Activated CD8-positive, alpha-beta memory T cell treated with anti-CD3 and anti-CD28 coated beads for 1 hour (primary cell): ENCODE measurements at places on chromosomes 5 and 9.

GRCh38 chr5:125398466-125398865 lies 652.0 kb upstream of the ZNF608 start:
- no peak for DNase-seq

- DNase-seq: no peak
Observed at GRCh38 chr9:37293664-37294524, 128.6 kb upstream of the GRHPR start.

DNA sequence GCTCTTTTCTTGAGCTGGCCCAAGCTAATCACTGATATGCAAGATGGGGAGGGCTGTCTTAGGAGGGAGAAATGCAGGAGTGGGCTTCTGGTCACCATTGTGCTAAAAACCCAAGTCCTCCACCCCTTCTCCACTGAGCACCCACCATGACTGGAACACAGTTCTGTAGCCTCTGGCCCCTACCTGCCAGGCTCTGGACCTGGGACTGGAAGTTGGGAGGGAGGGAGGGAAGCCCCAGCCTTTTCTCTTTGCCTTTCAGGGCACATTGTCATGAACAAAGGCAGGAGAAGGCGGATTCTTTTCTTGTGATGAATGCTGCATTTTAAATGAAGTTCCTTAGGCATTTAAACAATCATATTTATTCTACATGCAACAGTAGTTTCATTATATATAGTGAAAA lies 559.1 kb upstream of the TRPC7 start:
- DNase-seq: no peak

- DNase-seq: no peak
Observed at GRCh38 chr9:89597711-89598362, 7.0 kb upstream of the GADD45G start.

GRCh38 chr9:134546246-134546731 lies 95.3 kb upstream of the COL5A1 start:
- DNase-seq: no peak

DNA sequence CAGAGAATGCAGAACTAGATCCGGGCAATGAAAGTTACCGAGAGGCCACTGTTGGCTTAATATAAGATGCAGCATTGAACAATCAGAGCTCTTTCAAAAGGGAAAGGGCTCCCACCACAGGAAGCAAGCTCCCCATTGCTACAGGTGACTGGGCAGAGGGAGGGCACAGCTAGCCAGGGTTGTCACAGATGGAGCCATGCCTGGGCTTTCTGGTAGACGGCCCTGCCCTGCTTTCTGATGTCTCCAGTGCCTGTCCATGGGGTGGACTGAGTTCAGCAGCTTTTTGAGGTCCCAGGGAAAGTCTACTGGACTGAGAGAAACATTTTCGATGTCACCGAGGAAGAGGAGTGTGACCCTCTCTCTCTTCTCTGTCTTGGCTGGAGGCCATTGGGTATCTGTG lies 14.1 kb downstream of the RGS3 start:
- DNase-seq: no peak

DNA sequence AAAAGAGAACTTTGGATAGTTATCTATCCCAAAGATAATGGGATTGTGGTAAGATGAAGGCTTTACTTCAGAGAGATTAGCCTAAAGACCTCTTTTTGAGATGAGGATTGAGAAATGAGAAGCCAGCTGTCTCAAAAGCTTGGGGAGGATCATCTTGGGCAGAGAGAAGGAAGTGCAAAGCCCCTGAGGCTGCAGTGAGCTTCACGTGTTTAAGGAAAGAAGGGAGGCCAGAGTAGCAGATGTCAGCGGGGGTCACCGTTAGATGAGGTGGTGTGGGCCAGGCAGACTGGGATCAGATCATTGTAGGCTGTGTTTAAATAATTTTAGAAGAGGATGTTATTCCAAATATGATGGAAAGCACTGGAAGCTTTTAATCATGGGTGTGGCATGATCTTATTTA lies 270.1 kb downstream of the ARHGEF28 start:
- no peak for DNase-seq

DNA sequence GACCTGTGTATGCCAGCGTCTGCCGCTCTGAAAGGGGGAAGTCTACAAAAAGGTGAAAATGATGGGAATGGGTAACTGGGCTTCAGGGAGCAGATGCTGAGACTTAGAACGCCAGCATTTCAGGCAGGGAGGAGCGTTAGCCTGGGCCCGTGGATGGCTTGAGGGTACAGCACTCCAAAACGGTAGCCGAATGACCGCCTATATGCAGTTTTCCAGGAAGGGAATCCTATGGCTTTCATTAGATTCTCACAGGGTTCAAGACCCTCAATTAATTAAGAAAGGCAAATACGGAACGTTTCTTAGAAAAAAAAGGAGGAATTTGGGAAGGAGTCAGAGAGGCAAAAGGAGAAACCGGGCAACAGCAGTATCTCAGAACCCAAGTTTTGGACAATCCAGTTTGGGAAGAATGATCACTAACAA lies 639 bp downstream of the AMACR start:
- no peak for DNase-seq

GRCh38 chr9:109493648-109494047 lies 4.5 kb downstream of the PTPN3 start:
- no peak for DNase-seq

DNA sequence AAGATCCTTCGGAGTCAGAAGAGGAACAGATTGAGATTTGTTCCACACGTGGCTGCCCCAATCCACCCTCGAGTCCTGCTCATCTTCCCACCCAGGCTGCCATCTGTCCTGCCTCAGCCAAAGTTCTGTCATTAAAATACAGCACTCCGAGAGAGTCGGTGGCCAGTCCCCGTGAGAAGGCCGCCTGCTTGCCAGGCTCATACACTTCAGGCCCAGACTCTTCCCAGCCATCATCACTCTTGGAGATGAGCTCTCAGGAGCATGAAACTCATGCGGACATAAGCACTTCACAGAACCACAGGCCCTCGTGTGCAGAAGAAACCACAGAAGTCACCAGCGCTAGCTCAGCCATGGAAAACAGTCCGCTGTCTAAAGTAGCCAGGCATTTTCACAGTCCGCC lies 85.9 kb downstream of the GOLPH3 start:
- no peak for DNase-seq

GRCh38 chr9:110336363-110336762 lies 1.3 kb downstream of the TXNDC8 start:
- no peak for DNase-seq
